ENCODE measurements at places on chromosomes 3 and 15.

DNA sequence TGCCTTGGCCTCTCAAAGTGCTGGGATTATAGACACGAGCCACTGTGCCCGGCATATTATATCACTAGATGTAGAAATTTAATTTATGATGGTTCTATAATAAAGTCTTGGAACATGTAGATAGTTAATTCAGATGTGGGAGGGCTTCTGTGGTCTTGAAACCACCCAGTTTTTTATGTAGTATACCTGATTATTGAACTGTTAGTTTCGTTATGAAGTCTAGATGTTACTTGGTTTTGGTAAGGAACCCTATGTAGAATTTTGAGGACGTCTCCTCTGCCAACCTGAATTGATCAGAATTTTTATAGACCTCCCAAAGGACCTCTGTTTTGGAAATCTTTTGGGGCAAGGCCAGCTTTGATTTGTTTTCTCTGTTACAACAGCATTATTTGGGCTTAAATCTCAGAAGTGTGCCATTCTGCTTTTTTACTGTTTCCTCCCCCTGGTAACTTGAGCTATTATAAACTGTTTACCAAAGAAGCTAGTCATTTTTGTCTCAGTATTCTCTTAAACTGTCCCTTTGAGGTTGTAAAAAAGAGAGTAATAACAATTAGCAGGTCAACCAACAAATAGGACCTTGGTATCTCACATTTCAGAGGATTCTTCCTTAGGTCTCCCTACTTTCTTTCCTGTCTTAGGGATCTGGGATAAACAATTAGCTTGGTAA is 20.8 kb downstream of the AKAP13 start:
- no peak for DNase-seq

DNA sequence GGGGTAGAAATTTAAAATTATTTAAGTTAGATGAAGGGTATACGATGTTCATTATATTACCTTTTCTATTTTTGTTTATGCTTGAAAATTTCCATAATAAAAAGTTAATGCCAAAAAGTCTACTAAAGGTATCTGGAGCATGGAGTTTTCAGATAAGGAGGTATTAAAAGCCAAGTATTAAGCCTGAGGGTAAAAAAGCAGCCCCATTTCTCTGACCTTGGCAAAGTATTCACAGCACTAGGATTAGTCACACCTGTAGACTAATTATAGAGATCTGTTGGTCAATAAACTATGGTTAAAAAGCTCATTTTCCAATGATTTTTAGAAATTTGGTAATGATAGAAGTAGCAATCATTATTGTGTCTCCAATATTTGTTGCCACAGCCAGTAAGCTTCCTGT is 23.1 kb downstream of the XRN1 start:
- no peak for DNase-seq

DNA sequence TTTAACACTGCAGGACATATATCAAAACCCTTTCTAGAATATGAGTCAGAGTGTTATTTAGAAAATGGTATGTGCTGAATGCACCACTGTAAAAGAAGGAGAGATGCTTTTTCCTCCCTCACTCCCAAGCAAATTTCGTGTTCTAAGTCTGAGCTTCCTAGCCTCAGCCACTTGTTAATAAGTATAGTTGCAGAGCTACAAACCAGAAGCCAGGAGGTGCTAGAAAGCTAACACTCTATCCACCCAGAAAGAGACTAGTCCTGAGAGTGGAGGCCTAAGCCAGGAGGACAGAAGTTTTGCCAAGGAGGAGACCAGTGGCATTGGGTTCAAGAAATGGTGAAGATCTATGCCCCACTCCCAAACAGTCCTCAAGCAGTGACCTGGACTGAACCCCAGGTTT is 40.5 kb upstream of the GYG1 start:
- DNase-seq = no peak

GRCh38 chr3:45992133-45992729 is 3.4 kb downstream of the FYCO1 start:
- no peak for DNase-seq

All from stimulated activated CD8-positive, alpha-beta memory T cell treated with anti-CD3 and anti-CD28 coated beads, Interleukin-7, amount 100 ng/mL, for 4 hours (primary cell).